ENCODE measurements at places on chromosomes 5 and 9.

DNA sequence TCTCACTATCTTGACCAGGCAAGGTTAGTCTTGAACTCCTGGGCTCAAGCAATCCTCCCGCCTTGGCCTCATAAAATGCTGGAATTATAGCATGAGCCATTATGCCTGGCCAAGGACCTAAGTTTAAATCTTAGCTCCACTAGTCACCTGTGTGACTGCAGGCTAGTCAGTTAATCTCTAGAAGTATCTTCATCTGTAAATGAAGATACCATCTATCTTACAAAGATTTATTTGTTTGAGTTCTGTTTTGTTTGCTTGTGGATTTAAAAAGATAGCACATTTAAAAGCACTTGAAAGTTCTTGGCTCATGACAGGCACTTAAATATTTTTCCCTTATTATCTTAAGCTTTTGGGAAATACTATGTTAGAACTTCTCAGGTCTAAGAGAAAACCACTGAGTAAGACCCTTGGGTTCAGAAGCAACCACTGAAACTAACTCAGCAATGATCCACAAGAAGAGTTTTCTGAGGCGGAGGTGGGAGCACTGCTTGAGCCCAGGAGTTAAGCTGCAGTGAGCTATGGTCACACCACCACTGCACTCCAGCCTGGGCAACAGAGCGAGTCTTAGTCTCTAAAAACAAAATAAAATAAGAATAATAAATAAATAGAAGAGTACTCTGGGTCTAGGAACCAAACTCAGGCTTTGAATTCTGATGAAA is 19.1 kb downstream of the TMEM245 start:
- no peak for DNase-seq

GRCh38 chr5:54851449-54851848 is 133.9 kb downstream of the ESM1 start:
- no peak for DNase-seq

DNA sequence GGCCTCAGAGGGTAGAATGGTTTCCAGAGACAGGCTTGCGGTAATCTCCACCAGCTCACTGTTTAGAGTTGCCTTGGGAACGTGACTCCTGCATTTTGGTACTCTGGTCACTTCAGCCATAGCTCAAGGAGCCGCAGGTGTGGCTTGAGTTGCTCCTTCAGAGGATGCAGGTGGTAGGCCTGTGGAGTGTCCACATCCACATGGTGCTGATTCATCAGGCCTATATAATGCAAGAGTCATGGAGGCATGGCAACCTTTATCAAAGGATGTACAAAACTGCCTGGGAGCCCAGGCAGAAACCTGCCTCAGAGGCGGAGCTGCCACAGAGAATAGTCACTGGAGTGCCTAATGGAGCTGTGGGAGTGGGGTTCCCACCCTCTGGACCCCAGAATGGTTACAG is 114.2 kb downstream of the ANXA1 start:
- no peak for DNase-seq

- DNase-seq: peak; percentile 82
These were observed 2.3 kb downstream of the ANXA2R start for GRCh38 chr5:43037636-43038495.

DNA sequence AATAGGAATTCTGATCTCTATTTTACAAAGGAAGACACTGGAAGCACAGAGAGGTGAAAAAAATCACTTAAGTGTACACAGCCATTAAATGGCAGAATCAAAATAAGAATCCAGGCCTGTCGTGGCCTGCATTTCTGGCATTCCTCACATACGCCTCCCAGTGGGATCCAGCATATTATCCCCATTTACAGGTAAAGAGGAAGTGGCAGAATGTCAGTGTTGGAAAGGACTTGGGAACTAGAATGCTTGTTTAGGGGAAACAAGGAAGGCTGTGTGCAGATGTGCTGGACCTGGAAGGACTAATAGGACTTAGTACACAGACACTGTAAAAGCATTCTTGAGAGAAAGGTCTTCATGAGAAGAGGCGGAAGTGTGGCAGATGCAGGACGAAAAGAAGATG is 241.8 kb downstream of the TRIM32 start:
- DNase-seq: no peak

Measured in CD4-positive, alpha-beta T cell treated with Interleukin-4 for 4 hours (primary cell).